ENCODE measurements at places on chromosomes 3 and 15.
A peak's percentile ranks its signal among the peaks of the same experiment; 100 is the strongest.

DNA sequence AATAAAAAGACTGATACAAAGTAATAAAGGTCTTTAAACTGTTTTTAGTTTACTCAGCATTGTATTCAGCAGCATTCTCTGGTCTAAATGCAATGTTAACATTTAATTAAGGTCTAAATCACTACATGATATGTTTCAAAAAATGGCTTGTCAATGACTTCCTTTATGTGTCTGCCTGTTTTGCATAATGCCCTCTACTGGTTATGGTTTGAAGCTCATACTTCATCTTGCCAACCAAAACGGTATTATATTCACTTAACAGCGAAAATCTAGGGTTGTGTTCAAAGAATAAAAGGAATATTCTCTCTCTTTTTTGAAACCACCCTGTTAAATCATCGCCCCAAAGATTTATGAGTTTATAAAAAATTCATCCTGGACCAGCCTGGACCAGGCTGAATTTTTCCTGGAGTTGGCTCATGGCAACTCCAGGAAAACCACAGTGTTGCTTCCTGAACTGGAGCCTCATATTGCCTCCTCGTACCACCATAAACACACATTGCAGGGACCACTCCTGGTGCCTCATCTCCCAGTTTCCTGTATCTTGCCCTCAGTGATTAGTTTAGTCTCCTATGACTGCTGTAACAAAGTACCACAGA is 6.7 kb upstream of the NCEH1 start:
- no peak for DNase-seq

DNA sequence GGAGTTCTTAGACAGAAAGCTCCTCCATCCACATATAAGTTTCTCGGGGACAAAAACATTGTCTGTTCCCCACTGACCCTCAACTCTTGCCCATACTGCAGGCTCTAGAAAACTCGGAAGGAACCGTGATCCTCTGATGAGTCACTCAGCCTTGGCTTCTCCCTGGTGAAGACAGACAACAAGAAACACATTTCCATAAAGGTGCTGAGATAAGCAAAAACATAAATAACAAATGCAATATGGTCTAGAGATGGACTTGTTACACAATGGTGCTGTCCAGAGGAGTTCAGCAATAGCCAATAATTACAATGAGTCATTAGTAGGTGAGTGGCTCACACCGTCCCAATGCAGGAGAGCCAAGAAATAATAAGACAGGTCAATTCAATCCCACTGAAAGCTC is 43.7 kb downstream of the MAGI1 start:
- DNase-seq: no peak

GRCh38 chr3:44880284-44880683 is 5.9 kb downstream of the TGM4 start:
- no peak for DNase-seq

- no peak for DNase-seq
These were observed 507.3 kb upstream of the CBLB start for GRCh38 chr3:106376016-106376570.

GRCh38 chr3:173743111-173743510 is 345.6 kb downstream of the NLGN1 start:
- no peak for DNase-seq

GRCh38 chr15:100143378-100143777 is 198.4 kb downstream of the ADAMTS17 start:
- no peak for DNase-seq

DNA sequence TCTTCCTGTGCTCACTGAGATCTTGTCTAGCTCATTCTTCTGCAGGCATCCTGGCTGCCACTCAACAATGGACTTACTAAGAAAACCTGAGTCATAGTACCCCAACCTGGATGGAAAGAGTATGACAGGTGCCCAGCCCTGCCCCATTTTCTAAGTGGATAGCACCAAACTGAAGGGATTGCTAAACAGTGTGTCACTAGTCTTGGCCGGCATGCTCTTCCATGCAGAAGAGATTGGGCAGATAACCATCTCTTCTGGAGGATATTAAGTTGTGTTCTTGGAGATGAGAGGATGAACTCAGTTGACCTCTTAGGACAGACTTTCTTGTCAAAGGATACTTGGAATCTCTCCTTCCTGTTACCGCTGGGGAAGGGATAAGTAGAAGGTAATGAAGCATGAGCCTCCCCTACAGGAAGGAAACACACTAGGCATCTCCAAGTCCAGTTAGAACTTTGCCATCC is 797.5 kb downstream of the AGBL1 start:
- no peak for DNase-seq

- no peak for DNase-seq
These were observed 802 bp downstream of the RCN2 start for GRCh38 chr15:76932135-76932966.

- DNase-seq: peak; percentile 66
These were observed 25.2 kb downstream of the TLE3 start for GRCh38 chr15:70072479-70072878.

DNA sequence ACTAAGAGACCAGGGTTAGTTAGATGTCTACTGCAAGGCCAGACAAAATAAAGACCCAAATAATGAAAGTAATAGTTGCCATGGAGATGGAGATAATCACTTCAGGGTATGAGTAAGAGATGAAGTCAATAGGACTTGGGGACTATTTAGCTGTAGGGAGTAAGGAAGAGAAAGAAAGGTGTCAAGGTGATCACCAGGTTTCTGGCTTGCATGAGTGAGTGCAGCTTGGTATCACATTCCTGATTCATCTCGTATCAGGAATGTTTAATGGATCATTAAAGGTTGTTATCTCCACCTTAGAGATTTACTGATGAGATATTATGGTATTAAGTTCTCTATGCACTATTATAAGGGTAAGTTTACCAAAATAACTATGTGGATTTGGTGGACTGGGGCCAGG is 357.4 kb upstream of the ATP11B start:
- no peak for DNase-seq

DNA sequence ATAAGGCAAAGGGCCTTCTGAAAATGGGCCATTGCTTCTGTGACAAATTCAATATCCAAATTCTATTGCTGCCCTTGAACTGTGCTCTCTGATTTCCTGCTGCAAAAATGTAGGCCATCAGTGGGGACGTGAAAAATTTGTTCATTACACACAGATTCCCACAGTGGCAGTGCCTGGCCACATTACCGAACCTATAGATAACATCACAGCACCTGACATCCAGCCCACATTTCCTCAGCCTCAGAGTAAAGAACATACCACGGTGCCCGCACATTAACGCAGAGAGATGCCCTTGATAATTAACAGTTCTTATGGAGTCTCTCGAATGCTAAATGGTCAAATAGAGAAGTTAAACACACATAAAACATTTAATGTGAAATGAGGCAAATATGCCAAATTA is 931.6 kb upstream of the CFAP20DC start:
- DNase-seq: no peak

GRCh38 chr15:32840507-32841245 is 122.9 kb downstream of the GREM1 start:
- no peak for DNase-seq

GRCh38 chr3:59235634-59236012 is 185.8 kb upstream of the CFAP20DC start:
- no peak for DNase-seq

DNA sequence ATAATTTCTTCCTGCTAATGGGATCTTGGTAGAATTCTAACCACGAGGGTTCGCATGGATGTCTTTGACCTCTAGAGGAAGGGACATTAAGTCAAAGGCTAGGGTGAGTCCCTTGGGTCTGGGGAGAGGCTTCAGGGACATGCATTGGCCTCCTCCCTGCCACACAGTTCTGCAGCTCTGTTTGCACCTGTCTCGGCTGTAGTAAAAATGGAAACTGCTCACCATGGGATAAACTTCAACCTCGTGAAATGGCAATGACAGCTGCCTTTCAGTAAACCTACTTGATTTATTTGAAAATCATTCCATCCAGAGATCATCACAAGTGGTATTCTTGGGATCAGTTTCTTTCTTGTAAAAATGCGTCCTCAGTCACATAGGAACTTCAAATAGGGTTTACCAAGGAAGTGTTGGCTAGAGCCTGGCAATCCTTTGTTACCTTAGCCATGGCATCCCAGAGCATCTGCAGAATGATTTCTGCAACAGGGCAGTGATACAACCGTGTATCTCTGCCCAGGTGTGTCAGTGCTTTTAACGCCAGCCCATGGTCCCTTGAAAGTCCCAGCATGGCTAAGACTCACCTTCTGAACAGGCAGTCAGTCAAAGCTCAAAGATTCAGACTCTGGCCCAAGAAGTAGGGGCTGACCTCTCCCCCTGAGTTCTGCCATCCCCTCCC is 14.0 kb upstream of the LRTM1 start:
- no peak for DNase-seq

- DNase-seq: no peak
These were observed 73.8 kb downstream of the AAGAB start for GRCh38 chr15:67180514-67181191.

GRCh38 chr3:136464502-136464901 is 214.4 kb downstream of the PCCB start:
- no peak for DNase-seq

- DNase-seq: no peak
These were observed 1034.4 kb downstream of the IGSF11 start for GRCh38 chr3:118000219-118000618.

- no peak for DNase-seq
These were observed 209.7 kb upstream of the RARB start for GRCh38 chr3:25218362-25218761.

DNA sequence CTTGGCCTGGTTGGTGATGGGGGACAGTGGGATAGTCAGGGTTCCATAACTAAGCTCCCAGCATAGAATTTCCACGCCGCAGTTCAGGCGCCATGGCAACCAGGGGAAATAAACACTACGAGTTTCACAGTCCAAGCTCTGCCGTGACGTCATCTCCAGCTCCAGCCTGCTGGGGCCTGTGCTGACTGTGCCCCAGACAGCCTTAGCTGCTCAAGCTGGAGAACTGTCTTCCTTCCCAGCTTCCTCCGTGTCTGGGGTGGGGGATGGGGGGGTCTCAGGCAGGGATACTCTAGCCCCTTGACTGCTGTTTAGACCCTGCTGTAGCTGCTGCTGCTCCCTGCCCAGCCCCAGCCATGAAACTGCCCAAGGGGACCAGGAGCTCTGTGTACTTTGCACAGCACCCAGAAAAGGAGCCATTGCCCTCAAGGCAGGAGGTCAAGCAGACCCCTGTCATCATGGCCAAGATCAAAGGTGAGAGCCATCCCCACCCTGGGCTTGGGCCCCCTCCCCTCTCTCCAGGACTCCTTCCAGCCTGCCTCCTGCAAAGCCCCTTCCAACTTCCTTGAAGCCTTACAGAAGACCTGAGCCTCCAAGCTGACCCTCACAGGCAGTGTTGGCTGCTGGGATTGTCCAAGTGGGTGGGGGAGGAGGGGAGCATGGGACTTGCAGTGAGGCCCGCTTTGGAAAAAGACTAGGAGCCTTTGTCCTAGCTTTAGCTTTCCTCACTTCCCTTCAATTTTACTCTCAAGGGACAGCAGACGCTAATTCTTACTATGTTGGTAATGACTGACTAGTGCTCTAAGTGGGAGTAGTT is 11.4 kb upstream of the CSPG4 start:
- DNase-seq: peak; percentile 72

DNA sequence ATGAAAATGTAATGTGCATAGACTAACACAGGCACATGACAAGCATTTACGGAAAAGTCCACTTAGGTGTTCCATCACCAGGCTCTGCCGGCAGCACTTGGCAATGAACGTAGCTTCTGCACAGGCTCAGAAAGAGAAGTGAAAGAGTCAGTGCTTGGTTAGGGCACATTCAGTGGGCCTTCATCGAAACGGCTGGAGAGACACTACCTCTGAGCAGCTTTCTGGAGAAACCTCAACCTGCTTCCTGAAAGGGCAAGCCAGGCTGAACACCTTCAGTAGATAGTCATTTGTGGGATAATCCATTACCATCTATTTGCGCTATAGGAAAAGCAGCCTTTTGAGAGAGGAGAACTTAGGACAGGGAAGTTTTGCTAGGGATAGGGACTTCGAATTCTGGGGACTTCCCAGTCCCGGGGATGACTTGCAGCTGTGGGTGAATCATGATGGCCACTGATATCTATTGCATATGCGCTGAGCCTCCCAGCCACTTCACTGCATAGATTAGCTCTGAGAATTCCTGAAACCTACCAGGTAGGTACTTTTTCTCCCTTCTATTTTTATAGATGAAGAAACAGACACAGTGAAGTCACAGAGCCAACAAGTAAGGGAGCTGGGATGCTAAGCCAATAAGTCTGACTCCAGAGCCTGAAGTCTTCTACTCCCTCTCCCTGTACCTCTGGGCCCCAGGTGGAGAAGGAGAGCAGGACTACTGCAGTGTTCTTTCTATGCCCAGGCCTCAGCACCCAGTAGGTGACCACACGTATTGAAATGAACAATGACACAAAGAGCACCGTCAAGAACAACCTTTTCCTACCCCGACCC is 4.2 kb upstream of the SH2D7 start:
- peak; percentile 58 for DNase-seq

DNA sequence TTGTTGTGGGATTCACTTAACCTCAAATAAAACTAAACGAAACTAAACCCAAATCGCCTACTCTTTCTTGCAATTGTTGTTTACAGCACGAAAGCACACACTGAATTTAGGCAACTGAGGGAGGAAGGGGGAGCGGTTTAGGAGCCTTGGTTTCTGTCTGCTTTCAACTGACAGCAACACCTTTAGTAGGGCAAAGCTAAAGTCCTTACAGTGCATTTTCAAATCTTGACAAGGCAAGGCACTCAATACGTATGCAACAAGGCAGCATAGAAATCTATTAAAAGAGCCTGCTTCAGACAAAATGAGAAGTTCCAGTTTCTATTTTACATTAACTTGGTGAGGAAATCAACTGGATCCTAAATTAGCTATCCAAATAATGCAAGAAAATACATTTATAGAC is 174.6 kb downstream of the CHST2 start:
- no peak for DNase-seq

- DNase-seq: no peak
These were observed 858 bp downstream of the NTRK3 start for GRCh38 chr15:88255484-88256278.

GRCh38 chr3:59334585-59334984 is 284.8 kb upstream of the CFAP20DC start:
- DNase-seq: no peak

- peak; percentile 5 for DNase-seq
These were observed 1.2 kb downstream of the VILL start for GRCh38 chr3:37991823-37992222.

DNA sequence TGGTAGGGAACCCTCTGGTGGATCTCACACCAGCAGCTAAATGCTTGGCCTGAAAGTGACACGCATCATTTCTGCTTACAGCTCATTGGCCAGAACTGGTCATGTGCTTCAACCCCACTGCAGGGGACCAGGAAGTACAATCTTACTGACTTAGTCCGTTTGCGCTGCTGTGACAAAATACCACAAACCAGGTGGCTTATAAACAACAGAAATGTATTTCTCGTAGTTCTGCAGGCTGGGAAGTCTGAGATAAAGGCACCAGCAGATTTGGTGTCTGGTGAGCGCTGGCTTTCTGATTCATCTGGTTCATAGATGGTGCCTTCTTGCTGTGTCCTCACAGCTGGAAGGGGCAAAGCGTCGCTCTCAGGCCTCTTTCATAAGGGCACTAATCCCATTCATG is 77.4 kb upstream of the SELENOK start:
- DNase-seq: no peak

- DNase-seq: no peak
These were observed 487.8 kb downstream of the FOXP1 start for GRCh38 chr3:71095511-71096291.

- DNase-seq: no peak
These were observed 241.8 kb downstream of the TBC1D5 start for GRCh38 chr3:17500618-17501017.

Measured in B cell (primary cell).